ENCODE measurements at places on chromosomes 1 and 21.

DNA sequence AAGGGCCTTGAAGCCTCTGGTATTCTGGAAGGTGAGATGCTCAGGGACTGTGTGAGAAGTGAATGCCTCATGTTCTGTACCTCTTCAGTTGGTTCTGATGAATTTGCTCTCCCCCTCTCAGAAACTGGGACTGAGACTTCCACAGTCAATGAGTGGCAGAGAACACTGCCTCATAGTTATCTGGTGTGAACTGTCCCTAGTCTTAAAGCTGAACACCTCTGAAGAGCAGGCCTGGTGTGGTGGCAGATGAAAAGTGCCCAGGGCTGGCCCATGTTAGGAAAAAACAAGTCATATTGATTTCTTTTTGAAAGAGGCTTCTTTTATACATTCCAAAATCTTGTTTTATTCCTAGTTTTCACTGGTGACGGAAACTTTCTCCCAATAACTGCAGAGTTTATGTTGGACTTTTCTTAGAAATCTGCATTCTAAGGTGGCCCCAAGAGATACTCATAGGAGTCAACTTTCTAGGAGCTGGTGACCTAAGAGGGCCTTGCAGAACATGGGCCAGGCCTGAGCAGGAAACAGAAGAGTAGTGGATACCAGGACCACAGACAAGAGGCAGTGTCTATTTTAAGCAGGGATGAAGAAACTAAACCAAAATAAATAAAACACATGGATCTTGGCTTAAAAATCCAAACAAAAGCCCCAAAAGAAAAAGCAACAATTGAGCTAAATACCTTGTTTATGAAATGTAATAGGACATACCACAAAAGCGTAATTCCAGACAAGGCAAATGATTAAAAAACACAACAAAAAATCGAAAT, 19.5 kb downstream of the DUSP10 start:
- DNase-seq = no peak

DNA sequence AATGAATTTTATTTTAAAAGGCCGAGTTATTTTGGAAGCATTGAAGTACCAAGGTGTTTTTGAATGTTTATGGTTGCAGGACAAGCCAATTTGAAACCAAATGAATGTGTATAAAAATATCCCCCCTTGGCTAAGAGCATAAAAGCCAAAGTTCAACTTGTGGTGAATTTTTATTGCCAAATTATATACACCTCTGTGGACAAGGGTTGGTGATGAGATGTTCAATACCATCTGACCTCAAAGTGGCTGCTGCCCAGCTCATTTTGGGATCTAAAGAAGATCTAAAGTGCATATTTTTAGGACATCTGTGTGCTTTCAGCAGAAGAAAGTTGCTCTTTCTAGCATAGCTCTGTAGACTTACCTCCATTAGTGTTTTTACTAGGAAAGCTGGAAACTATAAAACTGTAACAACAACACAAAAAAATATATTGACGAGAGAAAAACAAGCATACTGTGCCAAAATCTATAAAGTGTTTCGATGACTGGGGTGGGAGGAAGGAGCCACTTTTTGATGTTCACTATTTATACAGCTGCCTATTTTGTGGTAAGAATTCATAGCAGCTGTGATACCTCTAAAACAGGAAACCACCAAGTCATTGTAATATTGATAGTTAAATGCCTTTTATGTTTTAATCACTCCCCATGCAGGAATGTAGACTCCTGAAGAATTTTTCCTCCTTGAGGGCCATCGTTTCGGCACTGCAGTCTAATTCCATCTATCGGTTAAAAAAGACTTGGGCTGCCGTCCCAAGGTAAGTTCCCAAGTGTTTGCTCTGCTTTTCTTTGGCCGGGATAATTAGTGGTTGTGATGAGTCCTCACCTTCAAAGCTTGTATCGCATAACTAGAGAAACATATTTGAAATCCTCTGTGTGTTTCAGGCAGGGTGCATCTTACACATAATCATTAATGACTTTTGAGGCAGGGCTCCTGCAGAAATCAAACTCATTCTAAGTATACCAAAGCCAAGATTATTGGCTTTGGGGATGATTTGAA, 83.2 kb downstream of the RGL1 start:
- no peak for DNase-seq

- no peak for DNase-seq
These were observed 85.7 kb upstream of the CCDC190 start for GRCh38 chr1:162946701-162947100.

- DNase-seq = peak; percentile 45
These were observed 51.0 kb downstream of the RPL5 start for GRCh38 chr1:92882819-92883218.

DNA sequence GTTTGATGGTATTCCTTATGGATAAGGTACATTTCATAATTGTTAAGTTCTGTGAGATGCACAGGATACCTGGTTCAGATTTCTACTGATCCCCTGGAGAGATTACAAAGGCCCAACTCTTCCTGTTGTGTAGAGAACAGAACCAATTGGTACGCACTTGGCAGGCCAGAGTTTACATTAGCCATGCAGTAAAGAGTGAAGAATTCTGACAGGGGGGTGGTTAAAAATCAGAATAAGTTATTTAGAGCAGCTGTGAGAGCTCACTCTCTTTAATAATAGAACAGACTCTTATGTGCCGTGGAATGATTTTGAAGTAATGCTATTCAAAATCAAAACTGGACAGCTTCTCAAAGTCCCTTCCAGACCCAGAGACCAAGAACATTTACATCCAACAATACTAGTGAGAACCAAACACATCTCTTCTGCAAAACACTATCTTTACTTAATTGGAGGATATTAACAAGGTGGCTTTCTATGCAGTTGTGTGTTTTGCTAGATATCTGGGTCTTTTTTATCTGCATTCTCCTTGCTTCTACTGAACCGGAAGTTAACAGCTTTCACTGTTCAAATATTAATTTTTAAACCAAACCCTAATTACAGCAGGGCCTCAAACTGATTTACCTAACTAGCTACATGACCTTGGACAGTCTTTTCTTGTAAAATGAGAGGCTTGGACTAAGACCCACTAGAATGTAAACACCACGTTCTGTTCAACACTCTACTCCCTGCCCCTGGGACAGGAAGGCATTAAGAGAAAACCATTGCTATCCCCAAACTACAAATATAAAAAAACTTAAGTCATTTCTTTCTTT, 4.0 kb downstream of the USP24 start:
- DNase-seq = no peak

DNA sequence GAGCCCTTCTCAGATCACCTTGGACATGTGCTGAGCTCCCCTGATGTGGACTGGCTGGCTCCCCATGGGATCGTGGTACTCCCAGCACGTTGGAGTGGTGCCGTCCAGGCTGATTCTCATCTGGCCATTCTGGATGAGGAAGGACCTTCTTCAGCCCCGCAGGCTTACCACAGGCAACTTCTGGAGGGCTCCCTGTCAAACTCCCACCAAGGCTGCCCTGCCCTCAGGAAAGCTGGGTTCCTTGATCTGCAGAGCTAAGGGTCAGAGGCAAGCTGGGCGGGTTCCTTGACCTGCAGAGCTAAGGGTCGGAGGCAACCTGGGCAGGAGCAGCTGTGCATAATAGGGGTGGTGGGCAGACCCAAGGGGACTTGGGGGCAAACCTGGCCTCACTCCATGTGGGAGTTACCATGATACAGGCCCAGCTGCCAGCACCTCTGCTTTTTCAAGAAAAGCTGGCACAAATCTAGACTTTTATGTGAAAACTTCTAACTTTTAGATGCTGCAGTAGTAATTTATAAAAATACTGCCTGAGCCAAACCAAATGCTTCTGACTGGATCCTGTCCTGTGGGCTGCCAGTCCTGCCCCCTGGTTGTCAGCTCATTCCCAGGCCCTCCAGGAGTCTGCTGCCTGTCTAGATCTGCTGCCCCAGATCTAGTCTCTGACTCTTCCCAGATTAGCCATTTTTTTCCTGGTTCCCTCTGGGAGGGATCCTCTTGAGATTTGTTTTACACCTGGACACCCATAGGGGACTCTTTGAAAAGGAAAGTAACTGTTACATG, 5.6 kb upstream of the THEM5 start:
- DNase-seq = no peak

DNA sequence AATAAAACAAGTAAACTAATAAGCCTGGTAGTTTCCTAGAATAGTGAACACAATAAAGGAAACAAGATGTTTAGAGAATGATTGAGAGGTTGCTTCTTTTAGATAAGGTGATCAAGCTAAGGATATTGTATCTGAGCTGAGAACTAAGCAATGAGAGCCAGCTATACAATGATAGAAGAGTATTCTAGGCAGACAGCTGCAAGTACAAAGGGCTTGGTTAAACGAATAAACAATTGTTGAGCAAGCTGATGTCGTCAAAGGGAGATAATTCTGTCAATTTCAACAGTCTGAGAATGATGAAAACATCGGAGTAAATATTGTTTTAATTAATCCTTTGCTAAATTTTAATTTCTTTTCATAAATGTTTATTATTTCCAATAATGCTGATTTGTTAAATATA, 5.5 kb upstream of the FH start:
- DNase-seq = no peak

- no peak for DNase-seq
These were observed 26.1 kb upstream of the SLAMF6 start for GRCh38 chr1:160548960-160549664.

- DNase-seq = no peak
These were observed 103.4 kb downstream of the DENND1B start for GRCh38 chr1:197671920-197672319.

DNA sequence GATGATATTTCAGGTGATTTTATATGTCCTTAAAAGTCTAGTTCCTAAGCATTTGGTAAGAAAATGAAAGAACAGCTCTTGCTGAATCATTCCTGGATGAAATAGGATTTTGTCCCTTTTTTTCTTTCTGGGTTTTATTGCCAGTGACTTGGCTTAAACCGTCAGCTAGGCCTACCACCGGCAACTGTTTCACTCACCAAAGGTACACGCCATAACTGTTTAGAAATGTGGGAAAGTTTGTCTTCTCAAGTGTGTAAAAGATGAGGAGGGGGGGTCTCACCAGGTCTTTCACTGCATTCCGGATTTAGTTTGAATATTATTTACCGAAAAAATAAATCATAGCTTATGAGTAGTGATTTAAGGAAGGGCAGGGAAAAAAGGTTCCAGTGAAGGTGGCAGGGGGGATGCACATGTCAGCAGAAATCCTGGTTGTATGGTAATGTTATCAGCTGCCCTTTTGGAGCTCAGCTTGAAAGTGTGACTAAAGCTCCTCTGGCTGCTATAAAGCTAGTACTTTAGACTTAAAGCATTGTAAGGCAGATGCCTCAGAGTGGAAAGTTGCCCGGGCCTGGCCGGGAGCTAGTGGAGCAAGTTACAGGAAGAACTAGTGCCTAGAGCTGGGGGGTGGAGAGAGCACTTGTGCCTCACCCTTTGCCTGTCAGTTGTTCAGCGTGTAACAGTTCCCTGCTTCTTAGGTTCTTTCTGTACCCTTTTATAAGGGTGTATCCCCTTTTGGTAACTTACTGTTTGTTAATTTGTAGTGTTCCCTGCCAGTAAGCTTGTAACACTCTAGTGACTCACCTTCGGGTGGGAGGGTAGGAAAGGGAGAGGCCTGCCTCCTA, 3.1 kb downstream of the ATP1A1 start:
- peak; percentile 63 for DNase-seq

DNA sequence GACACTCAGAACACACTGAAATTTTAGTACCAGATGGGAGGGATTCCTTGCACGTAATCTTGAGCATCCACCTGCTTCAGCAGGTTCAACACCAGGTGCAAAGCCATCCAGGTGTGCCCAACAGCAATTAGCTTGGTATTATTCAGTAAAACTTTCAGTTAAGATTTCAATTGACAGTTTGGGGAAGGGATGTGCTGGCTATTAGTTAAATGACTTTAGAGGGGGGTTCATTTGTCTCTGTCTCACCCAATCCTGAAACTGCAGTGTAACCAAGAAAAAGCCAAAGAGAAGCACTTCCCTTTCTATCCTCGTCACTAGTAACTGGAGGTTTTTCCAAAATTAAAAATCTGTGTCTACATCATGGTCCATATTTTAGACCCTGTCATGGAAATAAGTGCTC, 90.9 kb downstream of the PIK3R3 start:
- DNase-seq = no peak

- DNase-seq = no peak
These were observed 8.1 kb downstream of the UTP25 start for GRCh38 chr1:209835782-209836298.

- DNase-seq = no peak
These were observed 502 bp downstream of the EDN2 start for GRCh38 chr1:41483960-41484401.

- DNase-seq = no peak
These were observed 1258.5 kb upstream of the ADGRL2 start for GRCh38 chr1:80542231-80542630.

DNA sequence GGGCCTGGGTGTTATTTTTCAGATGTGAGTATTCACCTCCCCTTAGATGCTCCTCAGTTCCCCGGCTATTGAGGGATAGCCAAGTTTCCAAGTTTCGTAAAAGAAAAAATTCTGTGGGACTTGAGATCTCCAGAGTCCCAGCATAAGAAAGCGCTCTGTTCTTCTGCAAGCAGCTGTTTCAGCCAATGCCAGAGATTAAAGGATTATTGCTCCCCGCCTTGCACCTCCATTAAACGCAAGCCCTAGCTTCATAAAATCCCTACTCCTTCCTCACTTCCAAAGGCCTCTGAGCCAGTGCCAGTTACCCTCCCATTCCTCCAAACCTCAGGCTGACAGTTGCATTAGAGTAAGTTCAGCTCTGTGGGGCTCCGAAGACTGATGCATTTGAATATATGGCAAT, 56.4 kb downstream of the CHIA start:
- no peak for DNase-seq

- DNase-seq = no peak
These were observed 281.4 kb downstream of the HHIPL2 start for GRCh38 chr1:222266223-222267196.

DNA sequence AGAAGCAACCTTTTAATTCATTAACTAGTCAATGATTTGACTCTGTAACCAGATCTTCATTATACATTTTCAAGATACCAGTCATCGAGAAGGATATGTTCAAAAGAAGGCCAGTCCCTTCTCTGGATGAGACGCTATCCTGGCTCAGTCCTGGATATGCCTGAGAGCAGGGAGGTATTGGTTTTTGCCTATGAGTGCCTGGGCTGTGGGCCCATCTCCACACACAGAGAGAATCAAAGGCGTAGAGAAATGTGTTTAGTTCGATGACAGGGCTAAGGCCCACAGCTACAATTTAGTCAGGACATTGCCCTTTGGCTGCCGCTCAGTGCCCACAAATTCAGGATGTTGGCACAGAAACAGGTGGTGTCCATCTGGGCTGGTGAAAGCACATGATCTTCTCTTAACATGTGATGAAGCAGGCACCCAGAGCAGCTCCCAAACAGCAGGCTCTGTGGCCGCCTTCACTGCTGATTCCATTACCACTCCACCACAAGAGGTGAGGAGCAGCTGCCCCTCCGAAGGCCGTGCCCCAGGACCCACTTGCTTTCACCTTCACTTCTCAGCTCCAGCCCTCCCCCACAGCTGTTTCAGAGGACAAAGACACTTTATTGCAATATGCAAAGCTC, 24.7 kb downstream of the ACKR1 start:
- DNase-seq = peak; percentile 16

GRCh38 chr1:150484861-150485260, 2.4 kb upstream of the TARS2 start:
- peak; percentile 62 for DNase-seq

- DNase-seq = no peak
These were observed 22.6 kb upstream of the NRDC start for GRCh38 chr1:51901151-51901550.

GRCh38 chr1:30399026-30399425, 324.4 kb downstream of the MATN1 start:
- DNase-seq = no peak

- no peak for DNase-seq
These were observed 484.2 kb downstream of the SIPA1L2 start for GRCh38 chr1:232145768-232146167.

All from SK-MEL-5 (cell line).